ENCODE measurements at places on chromosomes 2 and 18. TPM values are rescaled to one million over a fixed set of nuclear protein-coding genes. Genes with fewer than 3 reads are reported as not detected.
A peak's percentile ranks its signal among the peaks of the same experiment; 100 is the strongest.

DNA sequence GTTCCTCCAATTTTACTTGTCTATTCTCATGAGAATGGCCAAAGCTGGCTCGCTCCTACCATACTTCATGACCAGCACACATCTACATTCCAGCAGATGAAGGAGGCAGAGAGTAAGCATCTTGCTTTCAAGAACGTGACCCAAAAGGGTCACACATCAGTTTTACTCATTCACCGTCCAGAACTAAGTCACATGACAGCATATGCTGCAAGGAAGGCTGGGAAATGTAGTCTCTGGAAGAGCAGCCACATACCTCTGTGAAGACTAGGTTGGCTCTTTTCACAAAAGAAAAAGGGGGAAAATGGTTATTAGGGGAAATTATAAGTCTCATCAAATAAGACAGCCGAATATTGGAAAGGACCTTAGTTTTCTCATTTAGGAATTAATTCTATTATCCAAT lies 835.3 kb downstream of the EPHA4 start:
- DNase-seq, result no peak

DNA sequence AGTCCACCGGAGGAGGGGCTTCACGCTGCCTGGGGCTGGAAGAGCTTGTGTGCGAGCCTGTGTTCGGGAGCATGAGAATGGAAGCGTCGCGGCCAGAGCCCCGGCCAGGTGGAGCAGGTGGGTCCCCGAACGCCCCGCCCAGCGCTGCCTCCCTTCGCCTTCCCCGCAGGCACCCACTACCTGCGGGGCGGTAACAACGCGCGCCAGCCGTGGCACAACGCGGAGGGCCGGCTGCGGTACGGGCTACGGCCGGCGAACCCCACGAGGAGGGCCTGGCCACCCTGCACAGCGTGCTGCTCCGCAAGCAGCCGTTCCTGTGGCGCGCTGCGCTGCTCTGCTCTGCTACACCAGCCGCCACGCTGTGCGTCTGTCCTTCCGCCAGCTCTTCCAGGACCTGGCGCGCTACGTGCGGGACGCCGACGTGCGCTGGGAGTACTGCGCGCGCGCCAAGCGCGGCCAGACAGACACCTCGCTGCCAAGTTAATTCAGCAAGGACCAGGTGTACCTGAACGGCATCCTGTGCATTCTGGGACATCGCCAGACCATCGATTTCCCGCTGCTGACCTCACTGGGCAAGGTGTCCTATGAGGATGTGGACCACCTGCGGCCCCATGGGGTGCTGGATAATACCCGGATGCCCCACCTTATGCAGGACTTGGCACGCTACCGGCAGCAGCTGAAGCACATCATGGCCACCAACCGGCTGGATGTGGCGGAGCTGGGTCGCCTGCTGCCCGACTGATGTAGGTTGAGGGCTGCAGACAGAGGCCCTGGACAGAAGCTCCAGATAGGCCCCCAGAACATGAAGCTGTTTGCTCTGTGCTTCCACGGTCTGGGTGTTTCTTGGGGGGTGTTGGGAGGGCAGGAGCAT lies 200.6 kb downstream of the NAPG start:
- DNase-seq, result no peak

GRCh38 chr18:48862132-48862531 lies 88.6 kb downstream of the SMAD7 start:
- no peak for DNase-seq

DNA sequence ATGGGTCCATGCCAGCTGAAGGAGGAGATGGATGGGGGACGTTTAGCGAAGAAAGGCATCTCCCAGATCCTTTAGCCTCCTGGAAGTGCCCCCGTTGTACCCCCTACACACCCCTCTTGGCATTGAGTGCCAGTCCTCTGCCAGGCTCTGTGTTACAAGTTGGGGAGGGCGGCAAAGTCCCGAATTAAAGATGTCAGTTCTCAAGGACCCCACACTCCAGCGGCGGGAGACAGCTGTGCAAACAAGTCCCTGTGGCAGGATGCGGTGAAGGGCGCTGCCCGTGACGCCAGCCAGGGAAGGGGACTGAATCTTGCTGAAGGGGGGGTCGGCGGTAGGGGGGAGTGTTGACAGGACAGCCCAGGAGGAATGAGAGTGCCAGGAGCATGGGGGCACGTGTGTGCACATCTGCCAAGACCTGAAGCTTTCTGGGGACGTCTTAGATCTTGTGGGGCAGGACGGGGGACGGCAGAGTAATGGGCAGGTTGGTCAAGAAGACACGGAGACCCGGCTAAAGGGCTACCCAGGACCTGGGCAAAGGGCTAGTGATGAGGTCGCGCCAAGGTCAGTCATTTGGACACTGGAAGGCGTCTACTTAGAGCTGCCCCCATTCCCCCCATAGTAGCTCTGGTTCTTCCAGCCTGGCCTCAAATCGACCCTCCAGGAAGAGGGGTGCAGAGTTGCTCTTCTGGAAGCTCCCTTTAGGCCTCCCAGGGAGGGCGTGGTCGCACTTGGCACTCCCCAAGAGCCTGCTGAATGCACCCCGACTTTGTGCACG lies 2.8 kb upstream of the CTDSP1 start:
- no peak for DNase-seq

The ATP8B1 gene
- total RNA-seq, result 2.7 TPM

DNA sequence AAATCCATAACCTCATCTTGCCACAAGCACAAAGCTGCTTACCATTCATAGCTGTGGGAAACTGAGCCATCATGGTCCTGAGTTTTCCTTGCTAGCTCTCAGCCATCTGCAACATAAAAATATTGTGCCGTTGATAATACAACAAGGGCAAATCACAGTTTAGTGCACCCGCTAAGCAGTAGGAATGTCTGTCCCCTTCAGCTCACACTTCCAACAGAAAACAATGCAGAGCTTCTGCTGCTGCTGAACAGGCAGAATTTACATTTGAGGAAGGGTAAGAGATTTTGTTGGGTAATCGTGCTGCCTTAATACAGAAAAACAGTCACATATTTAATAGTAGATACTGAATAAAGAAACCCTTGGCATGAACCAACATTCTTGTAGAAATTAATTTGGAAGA lies 32.3 kb downstream of the ITSN2 start:
- no peak for DNase-seq

DNA sequence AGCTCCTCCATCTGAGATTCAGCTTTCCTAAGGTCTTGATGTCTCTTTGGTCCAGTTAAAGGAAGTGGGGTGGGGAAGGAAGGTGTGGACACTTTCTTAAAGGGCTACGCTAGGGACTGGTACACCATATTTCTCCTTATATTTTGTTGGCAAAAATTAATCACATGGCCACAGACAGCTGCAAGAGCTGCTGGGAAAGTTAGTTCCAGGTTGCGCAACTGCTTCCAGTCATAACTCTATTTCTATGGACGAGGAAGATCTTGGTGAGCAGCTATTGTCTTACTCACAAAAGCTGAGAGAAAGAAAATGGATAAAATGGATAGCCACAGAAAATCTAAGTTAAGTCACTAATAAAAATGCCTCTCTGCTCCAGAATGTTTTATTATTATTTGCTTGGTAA lies 60.7 kb upstream of the PPM1B start:
- DNase-seq, result no peak

The UGT1A9 gene
- total RNA-seq, result 0.13 TPM

The SPC25 gene
- total RNA-seq, result not detected

DNA sequence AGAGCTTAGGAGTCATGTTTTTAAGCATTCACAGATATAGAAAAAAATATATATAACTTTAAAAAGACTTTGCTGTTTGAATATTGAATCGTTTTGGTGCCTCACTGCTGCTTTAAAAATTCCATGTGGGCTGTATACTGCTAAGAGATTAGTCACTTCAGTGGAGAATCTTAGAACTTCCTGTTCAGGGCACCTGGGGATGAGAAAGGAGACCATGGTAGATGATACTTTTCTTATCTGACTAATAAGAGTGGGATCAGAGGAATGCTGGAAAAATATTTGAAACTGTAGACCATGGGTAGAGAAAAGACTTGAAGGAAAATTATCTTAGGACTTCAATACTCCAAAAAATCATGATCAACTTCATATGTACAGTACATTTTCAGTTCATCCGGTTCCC lies 442.2 kb upstream of the SETBP1 start:
- DNase-seq, result no peak

DNA sequence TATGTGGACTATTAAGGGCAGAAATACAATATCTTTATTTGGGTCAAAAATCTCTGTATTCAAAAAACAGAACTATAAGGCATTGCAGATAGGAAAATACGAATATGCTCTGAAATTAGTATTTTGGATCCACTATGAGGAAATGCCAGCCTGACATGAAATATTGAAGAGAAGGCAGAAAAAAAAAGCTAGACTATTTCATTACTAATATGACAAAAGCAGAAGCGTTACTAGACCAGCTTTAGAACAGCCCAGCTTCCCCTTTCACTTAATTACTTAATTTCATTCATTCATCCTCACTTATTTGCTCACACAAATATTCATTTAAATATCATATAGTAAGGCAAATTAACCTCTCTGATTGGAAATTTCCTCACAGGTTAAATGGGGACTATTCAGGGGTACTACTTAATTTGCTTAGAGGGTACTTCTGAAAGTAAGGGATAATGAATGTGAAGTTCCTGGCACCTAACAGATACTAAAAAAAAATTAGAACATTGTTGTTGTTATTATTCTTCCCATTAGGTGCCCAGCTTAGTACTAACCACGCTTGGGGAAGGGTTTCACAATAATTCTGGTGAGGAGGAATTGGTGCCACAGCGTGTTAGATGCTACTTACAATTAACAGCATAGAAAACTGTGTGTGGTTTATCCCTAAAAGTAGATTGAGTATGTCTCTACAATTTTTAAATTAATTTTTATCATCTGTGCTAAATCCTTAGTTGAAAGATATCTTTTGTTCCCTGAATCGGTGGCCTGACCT lies 71.1 kb upstream of the CTLA4 start:
- no peak for DNase-seq

The NEB gene
- total RNA-seq, result 7,704 TPM

The GPAT2 gene
- total RNA-seq, result 1.1 TPM

- DNase-seq, result no peak
Observed at GRCh38 chr2:23622966-23623675, 238.1 kb downstream of the KLHL29 start.

The TUBA4B gene
- not detected for total RNA-seq

The IGFBP2 gene
- total RNA-seq, result 16.3 TPM

DNA sequence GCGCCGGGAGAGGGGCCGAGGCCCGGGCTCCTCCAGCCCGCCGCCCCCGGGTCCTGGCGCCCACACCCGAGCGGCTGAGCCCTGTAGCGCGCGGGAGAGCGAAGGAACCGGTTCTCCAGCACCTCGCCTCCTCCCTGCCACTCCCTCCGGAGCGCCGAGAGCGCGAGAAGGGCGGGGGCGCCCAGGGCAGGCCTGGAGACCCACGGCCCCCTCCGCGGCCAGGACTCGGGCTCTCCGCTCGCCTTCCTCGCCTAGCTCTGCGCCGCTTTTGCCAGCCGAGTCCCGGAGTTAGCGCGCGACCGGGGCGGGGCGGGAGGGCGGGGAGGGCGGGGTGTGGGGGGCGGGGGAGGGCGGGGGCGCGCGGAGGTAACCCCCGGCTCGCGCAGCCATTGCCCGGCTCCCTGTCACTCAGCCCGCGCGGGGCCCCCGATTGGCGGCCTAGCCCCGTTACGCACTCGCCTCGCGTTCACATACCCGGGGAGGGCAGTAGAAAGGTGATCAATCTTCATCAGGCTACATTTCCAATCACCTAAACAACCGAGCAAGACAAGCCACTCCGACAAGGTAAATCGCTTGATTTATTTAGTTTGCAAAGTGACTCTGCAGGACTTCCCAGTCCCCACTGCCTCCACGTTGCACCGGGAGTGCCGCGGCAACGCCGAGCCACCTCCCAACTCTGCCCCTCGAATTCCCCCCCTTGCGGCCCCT lies at the start of gene OTX1:
TSS of gene OTX1 (plus strand) at position 497 of the 708 bp plus-strand sequence. CDS start 2,161 bp downstream, outside the sequence.
- no peak for DNase-seq

GRCh38 chr2:20599861-20600461 lies 50.9 kb downstream of the HS1BP3 start:
- peak; percentile 12 for DNase-seq

The ALK gene
- not detected for total RNA-seq

DNA sequence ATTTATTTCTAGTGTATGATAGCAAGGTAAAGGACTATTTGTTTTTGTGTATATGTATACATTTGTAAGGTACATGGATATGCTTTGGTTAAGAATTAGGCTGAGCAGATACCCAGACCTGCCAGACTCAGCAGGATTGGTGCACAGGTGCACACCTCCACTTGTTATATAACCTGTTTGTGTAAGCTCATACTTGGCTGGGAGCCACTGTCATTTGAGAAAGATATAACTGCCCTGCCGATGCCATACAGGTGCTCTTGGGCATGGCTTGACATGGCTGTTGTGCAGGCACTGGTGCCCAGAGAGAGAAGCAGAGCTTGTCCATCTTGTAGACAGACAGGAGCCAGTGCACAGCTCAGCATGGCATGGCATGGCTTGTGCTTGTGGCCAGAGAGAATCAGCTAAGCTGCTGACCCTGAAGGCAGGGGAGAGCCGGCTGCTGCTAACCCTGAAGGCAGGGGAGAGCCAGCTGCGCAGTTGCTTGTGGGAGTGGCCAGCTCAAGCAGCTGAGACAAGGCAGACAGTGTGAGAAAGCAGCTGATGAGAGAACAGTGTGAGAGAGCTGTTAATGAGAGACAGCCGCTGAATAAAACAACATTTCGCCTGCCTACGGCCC lies 136.5 kb downstream of the RNF144A start:
- no peak for DNase-seq

DNA sequence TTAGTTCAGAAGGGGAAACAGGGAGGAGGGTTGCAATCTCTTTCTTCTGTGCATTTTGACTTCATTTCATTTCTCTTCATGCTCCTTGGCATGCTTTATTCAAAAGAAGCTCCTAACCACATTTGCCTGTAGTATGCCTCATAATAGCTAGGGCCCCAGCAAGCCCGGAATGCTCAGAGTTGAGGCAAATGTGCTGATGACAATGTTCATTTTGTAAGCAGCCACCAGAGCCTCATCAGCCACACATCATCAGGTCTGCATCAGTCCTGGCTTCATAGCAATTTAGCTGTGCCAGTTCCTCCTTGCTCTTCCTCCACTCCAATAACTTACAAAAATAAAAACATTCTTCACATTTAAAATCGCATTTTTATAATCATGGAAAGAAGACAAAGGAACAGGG lies 65.4 kb upstream of the MMADHC start:
- no peak for DNase-seq
